ENCODE measurements at places on chromosomes 2 and 18. TPM values are rescaled to one million over a fixed set of nuclear protein-coding genes. Genes with fewer than 3 reads are reported as not detected.

DSG2 gene
- total RNA-seq, result 1.3 TPM

CIDEA gene
- not detected for total RNA-seq

FBXO36 gene
- total RNA-seq, result 2.0 TPM

CUL3 gene
- total RNA-seq, result 85.8 TPM

TMEM17 gene
- 0.18 TPM for total RNA-seq

CCDC141 gene
- 2.6 TPM for total RNA-seq

CAPN14 gene
- total RNA-seq, result 0.51 TPM

NEU4 gene
- 0.89 TPM for total RNA-seq

OSGEPL1 gene
- 11.6 TPM for total RNA-seq

TRAPPC12 gene
- total RNA-seq, result 73.1 TPM

DPP4 gene
- 15.9 TPM for total RNA-seq

EGR4 gene
- total RNA-seq, result 0.18 TPM

NOL4 gene
- total RNA-seq, result not detected

ACOXL gene
- total RNA-seq, result 0.23 TPM

D2HGDH gene
- total RNA-seq, result 18.2 TPM

IL1F10 gene
- total RNA-seq, result not detected

CPO gene
- total RNA-seq, result not detected

DCDC2C gene
- not detected for total RNA-seq

PLGLB1 gene
- 1.1 TPM for total RNA-seq

PNO1 gene
- total RNA-seq, result 20.5 TPM

POTEE gene
- 0.50 TPM for total RNA-seq

ANKRD53 gene
- not detected for total RNA-seq

ECEL1 gene
- 0.19 TPM for total RNA-seq

VSNL1 gene
- not detected for total RNA-seq

SNED1 gene
- total RNA-seq, result 0.69 TPM

MATN3 gene
- not detected for total RNA-seq

MAB21L4 gene
- total RNA-seq, result not detected

GTF2A1L gene
- total RNA-seq, result not detected

OTX1 gene
- total RNA-seq, result not detected

Data from activated CD4-positive, alpha-beta T cell treated with anti-CD3 and anti-CD28 coated beads for 36 hours (primary cell).